ENCODE measurements at places on chromosomes 5 and 9. TPM values are rescaled to one million over a fixed set of nuclear protein-coding genes. Genes with fewer than 3 reads are reported as not detected.

The ZFP2 gene
- total RNA-seq = 0.39 TPM

The RASEF gene
- 0.39 TPM for total RNA-seq

The FKTN gene
- 9.8 TPM for total RNA-seq

The SPINK14 gene
- total RNA-seq = not detected

The SOX30 gene
- total RNA-seq = not detected

The ADAMTSL1 gene
- 1.0 TPM for total RNA-seq

The TAF11L10 gene
- total RNA-seq = not detected

The CTXN3 gene
- not detected for total RNA-seq

The ALDH1A1 gene
- total RNA-seq = 0.13 TPM

The TXNDC8 gene
- not detected for total RNA-seq

Measured in epithelial cell of alveolus of lung (primary cell).